ENCODE measurements at places on chromosomes 5 and 9.

- DNase-seq: no peak
Observed at GRCh38 chr9:123743737-123744136, 186.2 kb downstream of the DENND1A start.

GRCh38 chr9:122904823-122905710 is at the start of gene RC3H2:
RC3H2 (minus strand) TSS chr9:122905359; CDS start chr9:122897509, 7,850 bp downstream.
- peak; percentile 100 for DNase-seq

DNA sequence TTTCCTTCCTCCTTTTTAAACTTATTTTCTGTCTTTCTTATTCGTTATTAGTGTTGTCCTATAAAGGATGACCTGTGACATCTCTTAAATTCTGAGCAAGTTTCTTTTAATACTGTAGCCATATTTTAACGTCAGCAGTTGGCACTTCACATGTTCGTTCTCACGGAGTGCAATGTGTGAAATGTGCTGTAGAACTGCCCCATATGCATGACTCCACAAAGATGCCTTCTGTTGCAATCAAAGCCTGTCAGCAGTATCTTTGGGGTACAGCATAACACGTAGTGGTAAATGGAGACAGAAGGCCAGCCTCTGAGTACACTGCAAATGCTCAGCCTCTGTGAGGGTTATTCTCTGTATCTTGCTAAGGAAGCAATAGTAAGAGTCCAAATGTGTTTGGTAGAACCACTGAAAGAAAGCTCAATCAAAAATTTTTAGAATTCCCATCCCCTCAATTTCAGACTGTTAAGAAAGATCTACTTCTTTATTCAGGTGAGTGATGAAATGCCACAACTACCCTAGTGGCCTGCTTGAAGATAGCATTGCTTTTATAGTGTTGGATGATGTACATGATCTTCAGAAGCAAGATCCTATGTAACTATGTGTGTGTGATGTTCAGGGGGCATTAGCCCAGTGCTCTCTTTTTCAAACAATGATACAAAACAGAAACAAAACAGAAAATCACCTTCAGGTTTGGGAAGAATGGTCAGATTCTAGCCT is 277.7 kb downstream of the TMEM167A start:
- no peak for DNase-seq

DNA sequence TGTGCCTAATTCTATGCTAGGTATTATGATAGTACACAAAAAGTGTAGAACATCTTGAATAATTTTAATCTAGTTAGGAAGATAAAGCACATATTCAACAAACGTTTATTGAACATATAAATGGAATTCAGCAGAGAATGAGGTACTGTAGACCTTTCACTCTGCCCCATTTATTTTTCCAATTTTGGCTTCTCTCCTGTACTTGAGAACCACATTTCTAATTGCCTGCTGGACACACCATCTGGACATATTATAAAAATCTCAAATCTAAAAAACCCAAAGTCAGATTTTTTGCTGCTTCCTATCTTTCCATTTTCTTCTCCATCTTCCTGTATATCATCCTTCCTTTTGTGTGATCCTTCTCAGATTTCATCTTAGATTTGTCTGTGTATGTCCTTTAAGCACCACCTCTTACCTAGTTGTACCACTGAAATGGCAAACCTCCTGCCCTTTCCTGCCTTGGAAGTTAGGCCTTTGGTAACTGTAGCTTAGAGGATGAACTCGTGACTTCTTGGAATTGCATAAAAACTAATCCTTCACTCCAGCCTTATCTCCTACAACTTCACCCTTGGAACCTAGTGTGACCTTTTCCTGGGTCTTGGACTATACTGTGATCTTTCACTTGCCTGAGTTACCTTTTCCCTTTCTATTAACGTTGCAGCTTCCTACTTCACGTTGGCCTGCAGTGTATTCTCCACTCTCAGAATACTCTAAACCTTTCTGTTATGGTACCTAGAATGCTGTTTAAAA is 8.8 kb downstream of the SLC26A2 start:
- DNase-seq: no peak

DNA sequence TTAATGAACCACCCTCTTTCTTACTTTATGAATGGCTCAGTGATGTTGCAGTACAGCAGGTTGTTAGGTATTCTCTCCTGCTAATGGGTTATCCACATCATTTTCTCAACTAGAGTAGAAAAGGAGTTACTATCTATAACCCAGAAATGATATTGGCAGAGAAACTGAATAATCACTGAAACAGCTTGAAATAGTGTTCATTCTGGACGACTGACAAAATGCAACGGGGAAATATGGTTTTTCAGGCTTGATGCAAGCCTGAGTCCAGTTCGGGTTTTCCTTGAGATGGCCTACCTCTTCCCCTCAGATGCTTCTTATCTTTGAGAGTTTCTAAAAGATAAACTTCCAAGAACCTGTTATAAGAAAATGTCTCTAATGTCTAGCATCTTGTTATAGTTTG is 187.3 kb downstream of the RAB3C start:
- DNase-seq: no peak

- no peak for DNase-seq
Observed at GRCh38 chr5:5353681-5354080, 68.8 kb upstream of the ICE1 start.

DNA sequence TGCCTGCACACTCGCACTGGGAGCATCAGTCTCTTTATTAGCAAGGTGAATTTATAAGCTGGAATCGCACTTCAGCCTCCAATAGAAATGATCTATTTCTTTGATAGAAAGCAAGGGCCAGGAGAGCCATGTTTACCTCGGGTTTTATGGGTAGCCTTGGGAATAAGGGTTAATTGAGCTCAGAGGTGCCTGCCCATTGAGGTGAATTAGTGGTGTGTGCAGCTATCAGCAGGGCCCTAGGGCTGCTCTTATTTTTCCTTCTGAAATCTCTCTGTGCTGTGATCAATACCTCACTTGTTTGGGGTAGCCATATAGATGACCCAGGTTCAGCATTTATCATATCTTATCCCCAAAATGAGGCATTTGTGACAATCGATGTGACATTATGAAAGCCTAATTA is 297.8 kb downstream of the EBF1 start:
- DNase-seq: no peak

GRCh38 chr9:127004946-127005769 is 90.6 kb downstream of the RALGPS1 start:
- DNase-seq: peak; percentile 45

DNA sequence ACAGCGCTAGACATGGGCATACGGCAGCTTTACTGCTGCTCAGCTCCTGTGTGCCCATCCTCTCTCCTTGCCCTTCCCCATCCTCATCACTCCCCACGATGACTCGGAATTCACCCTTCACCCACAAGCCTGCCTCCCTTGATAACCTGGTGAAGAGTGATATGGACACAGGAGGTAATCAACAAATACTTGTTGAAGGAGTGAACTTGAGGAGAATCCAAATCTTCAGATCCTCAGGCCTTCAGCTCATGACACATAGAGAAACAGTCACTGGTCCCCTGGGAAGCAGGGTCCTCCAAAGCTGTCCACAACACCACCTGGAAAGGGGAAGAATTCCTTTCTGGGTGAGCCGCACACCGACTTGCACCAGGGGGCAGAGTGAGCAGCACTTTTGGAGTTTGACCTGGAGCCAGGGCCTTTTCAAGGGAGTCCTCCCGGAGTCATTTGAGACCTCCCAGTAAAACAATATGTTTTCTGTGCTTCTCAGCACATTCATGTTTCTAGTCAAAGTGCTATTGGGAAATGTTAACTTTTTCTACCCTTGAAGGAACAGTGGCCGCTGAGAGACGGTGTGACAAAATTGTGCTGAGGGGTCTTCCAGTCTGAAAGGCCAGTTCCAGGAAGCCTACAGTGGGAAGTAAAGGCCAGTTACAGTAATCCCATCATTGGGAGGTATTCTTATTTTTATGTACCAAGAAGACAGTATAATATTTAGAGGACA is 332.3 kb downstream of the CWC27 start:
- peak; percentile 82 for DNase-seq

GRCh38 chr9:119268985-119269384 is 100.2 kb downstream of the BRINP1 start:
- DNase-seq: peak; percentile 94

DNA sequence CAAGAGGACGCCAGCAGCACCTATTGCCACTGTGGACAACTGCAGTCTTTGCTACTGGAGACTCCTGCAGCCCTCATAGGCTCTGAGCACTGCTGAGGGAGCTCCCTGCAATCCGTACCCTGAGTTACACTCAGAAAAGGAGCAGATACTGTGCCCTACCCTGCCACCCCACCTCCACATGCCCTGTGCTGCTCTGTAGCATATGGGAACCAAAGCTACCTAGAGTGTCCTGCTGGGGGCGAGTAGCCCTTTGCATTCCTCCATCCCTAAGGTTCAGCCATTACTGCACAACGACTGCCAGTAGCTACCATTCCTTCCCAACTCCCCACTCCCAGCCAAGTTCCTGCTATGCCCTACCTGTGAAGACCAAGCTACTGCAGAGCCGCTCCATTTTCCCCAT is 90.2 kb upstream of the SNCAIP start:
- no peak for DNase-seq

DNA sequence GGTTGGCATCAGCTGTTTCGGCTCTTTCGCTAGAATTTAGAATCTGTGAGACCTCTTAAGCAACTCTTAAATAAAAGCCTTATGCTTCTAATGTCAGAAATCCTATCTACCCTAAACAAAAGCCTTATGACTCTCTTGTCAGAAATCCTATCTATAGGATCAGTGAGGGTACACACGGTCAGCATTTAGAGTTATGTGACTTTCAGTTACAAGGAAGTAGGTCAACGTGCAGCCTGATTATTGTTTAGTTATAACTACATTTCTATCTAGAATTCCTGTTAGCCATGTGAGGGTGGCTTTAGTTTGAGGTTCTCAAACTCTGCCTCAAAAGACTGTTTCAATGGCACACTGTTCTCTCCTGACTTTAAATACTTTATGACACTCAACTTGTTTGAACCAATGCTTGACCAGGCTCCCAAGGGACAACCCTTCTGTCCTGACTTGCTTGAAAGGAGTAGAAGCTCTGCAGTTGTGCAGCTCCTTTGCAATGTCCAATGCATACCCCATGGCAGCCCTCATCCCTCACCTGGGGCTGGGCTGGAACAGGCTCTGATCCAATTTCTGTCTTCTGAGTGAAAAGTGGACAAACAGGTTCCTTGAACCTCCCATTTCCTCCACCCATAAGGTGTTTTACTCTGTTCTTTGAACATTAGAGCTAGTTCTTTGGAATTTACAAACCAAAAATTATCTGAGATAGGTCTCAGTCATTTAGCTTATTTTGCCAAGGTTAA is 251.6 kb upstream of the PIK3R1 start:
- DNase-seq: no peak

DNA sequence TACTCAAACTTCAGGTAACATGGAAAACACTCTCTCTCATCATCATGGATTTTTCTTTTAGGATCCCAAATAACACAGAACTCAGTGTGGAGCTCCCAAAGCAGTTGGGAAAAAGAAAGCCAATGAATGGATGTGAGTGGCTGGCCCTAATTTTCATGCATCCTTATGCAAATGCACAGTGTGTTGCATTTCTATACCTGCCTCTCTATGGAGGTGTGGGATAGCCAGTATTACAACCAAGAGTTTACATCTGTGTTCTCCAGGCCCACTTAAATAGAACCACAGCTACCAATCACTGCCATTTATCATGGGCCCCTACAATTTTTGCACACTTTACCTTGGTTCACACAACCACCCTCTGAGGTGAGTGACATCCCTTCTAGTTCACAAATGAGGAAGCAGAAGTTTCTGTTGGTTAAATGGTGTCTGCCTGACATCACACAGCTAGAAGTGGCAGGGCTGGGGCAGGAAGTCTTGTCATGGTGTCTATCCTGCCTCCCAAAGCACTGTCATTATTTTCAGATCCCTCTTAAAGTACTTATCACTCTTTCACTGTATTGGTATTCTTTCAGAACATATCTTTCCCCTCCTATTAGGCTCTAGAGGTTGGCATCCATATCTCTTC is 17.3 kb downstream of the MAMDC2 start:
- DNase-seq: peak; percentile 43

- DNase-seq: no peak
Observed at GRCh38 chr9:87668222-87668621, 57.7 kb upstream of the CTSL start.

GRCh38 chr9:137802521-137803243 is 74.9 kb upstream of the CACNA1B start:
- DNase-seq: no peak

DNA sequence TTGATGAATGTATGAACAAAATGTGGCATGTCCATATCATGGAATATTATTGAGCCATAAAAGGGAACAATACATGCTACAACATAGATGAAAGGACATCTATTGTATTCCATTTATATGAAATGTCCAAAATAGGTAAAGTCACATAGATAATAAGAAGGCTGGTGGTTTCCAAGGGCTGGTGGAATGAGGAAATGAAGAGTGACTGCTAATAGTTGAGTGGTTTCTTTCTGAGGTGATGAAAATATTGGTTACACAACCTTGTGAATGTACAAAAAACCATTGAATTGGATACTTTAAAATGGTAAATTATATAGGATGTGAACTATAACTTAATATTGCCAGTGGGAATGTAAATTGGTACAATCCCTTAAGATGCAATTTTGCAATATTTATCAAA is 5.2 kb downstream of the ARSB start:
- peak; percentile 52 for DNase-seq

DNA sequence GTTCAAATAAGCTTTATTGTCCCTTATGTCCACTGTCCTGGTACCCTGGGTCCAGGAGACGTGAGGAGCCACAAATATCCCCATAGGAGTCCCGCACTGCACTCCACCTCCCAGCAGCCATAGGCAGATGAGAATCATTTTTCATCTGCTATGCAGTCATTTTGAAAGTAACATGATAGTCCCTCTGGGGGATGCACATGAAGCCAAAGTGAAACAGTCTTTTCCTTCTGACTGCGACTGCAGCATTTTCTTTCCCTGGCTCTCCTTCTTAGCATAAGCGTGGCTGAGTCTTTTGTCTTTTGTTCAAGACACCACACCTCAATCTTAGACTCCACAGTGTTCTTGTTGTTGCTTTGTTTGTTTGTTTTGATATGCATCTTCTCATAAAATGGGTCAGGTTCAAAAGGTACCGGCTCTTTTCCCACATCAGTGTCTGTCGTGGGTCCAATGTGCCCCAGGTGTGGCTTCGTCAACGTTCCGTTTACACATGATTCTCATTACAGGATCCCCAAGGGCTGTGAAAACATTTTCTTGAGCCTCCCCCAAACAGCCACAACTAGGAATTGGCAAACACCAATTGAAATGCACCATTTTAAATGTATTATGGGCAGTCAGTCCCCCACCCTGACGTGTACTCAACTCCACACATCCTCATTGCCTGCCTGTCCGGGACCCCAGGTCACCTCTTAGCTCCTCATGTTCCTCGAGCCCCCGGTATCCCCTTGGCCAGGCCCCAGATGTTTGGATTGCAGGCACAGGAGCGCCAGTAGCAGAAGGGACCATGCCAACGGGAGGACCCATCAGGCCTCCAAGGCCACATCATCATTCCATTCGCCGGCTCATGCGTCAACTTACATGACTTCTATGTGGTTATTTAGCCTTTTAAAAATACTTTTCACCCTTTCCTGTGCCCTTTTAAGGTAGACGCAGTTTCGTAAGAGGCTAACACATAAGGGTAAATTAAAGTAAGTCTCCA is 237.8 kb upstream of the DAPK1 start:
- no peak for DNase-seq

- peak; percentile 47 for DNase-seq
Observed at GRCh38 chr9:14710804-14711203, 11.7 kb downstream of the CER1 start.

GRCh38 chr9:2934883-2935282 is 91.0 kb upstream of the PUM3 start:
- DNase-seq: no peak

All from kidney tubule cell (primary cell).